NCI-H1105 (cell line): ENCODE measurements at places on chromosomes 13 and 19.

GRCh38 chr13:21006141-21007005 lies 55.0 kb downstream of the LATS2 start:
- DNase-seq: no peak

GRCh38 chr13:66402066-66402465 lies 828.1 kb downstream of the PCDH9 start:
- DNase-seq: peak; percentile 54

- DNase-seq: no peak
These were observed 15.2 kb downstream of the ZSCAN5C start for GRCh38 chr19:56217039-56217949.

DNA sequence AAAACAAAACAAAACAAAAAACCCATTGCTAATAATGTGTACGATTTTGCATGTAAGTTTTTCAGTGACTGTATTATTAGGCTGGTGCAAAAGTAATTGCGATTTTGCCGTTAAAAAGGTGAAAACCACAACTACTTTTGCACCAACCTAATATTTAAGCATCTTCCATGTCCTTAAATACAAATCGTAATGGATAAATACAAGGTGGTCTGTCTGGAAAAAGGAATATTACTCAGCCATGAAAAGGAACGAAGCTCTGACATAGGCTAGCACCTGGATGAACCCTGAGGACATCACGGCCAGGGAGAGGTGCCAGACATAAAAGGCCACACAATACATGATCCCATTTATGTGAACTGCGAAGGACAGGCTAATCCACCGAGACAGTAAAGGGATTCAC lies 33.2 kb downstream of the GADD45B start:
- DNase-seq: no peak

DNA sequence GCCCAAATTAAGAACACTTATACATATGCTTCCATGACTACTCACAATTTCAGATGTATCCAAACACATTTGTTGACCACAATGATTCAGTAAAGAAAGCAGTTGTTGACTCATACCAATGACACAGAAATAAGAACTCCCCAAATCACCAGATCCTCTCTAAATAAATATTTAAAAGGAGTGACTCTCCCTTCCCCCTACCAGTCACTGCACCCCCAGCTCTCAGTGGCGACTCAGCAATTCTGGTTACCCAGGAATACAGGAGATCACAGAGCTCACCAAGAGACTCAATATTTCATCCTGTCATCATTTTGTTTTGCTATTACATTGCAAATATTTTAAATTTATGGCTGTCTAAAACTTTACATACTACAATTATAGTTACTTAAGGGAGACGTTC lies 131.5 kb downstream of the RGCC start:
- DNase-seq: no peak

- DNase-seq: no peak
These were observed 306.5 kb downstream of the KCTD12 start for GRCh38 chr13:76579701-76580100.

DNA sequence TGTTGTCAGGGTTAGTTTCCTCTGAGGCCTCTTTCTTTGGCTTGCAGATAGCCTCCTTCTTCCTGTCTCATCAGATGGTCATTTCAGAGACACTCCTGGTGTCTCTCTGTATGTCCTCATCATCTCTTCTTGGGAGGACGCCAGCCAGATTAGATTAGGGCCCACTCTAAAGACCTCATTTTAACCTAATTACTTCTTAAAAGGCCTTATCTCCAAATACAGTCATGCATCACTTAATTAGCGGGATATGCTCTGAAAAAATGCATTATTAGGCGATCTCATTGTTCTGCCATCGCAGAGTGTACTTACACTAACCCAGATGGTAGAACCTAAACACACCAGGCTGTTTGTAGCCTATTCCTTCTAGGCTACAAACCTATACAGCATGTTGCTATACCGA lies 89.0 kb downstream of the CDK8 start:
- no peak for DNase-seq

DNA sequence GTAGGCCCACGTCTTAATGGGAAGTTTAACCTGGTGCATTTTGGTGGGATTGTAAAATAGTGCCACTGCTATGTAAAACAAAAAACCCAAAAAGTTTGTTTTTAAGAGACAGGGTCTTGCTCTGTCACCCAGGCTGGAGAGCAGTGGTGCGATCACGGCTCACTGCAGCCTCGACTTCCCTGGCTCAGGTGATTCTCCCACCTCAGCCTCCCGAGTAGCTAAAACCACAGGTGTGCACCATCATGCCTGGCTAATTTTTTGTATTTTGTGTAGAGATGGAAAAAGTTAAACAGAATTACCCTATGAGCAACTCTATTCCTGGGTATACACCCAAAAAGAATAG lies 820 bp upstream of the REXO1 start:
- DNase-seq: no peak

DNA sequence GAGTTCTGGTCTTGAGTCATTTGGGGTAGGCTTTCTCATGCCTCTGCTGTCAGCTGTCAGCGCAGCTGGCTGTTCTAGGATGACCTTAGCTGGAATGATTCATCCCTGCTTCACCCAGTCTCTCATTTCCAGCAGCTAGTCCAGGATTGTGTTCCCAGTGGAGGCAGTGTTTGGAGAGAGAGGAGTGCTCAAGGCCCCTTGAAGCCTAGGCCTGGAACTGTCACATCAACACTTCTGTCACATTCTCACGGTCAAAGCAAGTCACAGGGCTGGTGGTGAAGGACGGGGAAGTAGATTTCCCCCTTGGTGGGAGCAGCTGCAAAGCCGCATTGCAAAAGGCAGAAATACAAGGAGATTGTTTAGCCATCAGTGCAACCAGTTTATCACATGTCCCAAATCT lies 15.2 kb downstream of the TPT1 start:
- no peak for DNase-seq

GRCh38 chr19:40413291-40413845 lies at the start of gene PRX:
Gene PRX (minus strand): TSS chr19:40413378. CDS start chr19:40407932, 5,446 bp downstream.
- no peak for DNase-seq

DNA sequence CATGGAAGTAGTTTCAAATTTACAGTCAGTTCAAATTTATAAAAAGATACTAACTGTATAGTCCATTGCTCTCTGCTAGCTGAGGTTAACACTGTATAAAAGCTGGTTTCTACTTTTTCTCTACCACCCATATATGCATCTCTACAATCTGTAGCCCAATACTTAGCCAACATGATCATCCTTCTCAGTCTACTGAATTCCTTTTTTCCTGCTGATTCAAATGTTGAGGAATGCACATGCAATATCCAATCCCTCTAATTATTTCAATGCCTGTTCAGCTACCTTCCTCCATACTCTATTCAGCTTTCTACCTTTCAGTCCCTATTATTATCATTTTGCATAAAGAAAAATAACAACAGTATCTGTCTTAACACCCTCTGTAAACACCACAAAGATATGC lies 15.6 kb downstream of the KPNA3 start:
- DNase-seq: no peak

DNA sequence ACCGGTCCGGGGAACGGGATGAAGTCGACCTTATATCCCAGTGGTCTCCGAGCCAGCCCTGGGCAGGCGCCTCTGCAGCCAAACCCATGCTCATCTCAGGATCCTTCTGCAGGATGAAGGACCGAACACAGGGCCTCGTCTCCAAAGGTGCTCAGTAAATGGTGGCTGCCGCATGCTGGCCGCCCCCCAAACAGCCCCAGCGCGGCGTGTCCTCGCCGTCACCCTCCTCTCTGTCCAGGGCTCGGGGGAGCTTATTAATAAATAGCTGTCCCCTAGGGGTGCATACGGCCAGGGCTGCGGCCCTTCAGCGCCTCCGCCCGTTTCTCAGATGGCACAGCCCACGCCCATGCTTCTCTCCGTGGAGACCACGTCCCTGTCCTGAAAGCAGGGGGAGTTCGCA lies 32.6 kb upstream of the SPACA7 start:
- no peak for DNase-seq

GRCh38 chr13:107842562-107843180 lies 372.7 kb downstream of the LIG4 start:
- no peak for DNase-seq

GRCh38 chr19:47357788-47358680 lies 8.9 kb downstream of the DHX34 start:
- no peak for DNase-seq

- no peak for DNase-seq
These were observed 5.7 kb downstream of the ZNF566 start for GRCh38 chr19:36483653-36484052.

- no peak for DNase-seq
These were observed 11.7 kb downstream of the CYTH2 start for GRCh38 chr19:48480558-48481500.

- DNase-seq: no peak
These were observed 444.5 kb upstream of the GPC6 start for GRCh38 chr13:92781965-92782690.
